ENCODE measurements at places on chromosomes 11 and 22. TPM values are rescaled to one million over a fixed set of nuclear protein-coding genes. Genes with fewer than 3 reads are reported as not detected.

GRCh38 chr22:41598081-41598480, 8.4 kb upstream of the PMM1 start:
- no peak for DNase-seq

DNA sequence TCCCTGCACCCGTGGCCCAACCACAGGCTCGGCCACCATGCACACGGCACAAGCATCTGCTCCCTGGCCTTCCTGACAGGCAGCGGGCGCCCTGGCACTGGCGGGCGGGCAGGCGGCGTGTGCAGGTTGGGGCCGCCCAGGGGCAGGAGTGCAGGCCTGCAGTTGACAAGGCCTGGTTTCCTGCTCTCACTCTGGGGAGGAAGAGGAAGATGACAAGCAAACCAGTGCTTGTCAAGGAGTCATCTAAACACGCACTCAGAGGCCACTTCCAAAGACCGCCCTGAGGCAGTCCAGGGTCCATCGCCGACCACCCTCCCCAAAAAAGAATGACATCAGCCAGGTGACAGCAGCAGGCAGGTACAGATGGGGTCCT, 65.3 kb upstream of the LINC01488 start:
- no peak for DNase-seq

GRCh38 chr11:102874852-102875251, at the start of gene MMP12:
MMP12 (minus strand) TSS chr11:102874982; CDS start chr11:102874937, 45 bp downstream.
- no peak for DNase-seq

DNA sequence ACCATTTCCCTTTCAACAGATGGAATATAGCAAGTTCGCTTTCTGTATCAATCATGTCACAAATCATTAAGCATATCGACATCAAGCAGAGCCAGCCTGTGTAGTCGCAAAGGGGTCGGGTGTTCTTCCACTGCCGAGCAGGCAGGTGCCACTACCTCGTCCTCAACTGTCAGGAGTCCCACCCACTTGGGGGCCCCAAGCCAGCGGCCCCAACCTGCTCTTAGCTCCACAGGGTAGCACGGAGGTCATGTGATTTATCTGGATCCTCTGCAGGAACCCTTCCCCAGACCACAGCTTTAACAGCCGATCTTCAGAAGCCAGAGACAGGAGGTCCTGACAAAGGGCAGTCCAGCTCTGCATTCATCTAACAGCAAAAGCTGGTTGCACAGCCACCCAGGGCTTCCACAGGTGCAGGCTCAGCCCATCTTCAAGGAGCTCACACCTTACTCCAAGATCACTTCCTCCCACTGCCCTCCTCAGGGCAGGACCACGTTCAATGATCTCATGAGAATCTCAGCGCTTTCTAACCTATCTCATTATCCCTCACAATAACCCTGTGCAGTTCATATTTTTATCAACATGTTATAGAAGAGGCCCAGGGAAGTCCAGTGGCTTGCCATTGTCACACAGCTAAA, 110.2 kb downstream of the TRIM29 start:
- DNase-seq: no peak

GRCh38 chr11:64372802-64373597, 14.0 kb downstream of the RPS6KA4 start:
- no peak for DNase-seq

GRCh38 chr22:30604723-30605122, 2.3 kb upstream of the TCN2 start:
- no peak for DNase-seq

- no peak for DNase-seq
Observed at GRCh38 chr11:133492895-133493294, 39.4 kb downstream of the OPCML start.

GRCh38 chr11:132111316-132111715, 740.9 kb downstream of the NTM start:
- DNase-seq: no peak

Gene FAM227A
- 0.22 TPM for total RNA-seq

Gene DRD4
- total RNA-seq: 0.71 TPM

Data from mesenteric fat pad (tissue), 1 donor.